EH (cell line): ENCODE measurements at places on chromosomes 2 and 18.

GRCh38 chr2:163692081-163692480, 43.7 kb downstream of the FIGN start:
- no peak for DNase-seq

- DNase-seq = peak; percentile 88
These were observed at the start of gene CNRIP1 for GRCh38 chr2:68319398-68320117. Gene CNRIP1 (minus strand): TSS chr2:68319949. CDS start chr2:68319400, 549 bp downstream.

- no peak for DNase-seq
These were observed 24.9 kb downstream of the CLK1 start for GRCh38 chr2:200839513-200839912.

DNA sequence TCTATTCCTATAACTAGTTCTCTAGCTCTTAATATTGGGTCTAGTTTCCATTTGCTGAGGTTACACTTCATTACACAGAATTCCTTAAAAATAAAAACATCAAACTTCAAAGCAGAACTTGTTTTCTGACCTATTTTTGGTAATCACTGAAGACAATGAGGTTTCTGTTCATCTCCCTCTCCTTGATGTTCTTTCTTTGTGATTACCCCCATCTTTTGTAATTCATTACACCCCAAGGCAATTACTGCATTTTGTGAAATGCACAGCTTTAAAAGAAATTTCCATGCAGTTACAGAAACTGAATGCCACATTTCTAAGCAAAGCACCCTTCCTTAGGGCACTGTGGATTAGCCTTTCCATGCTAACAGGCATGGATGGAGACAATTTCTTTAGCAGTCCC, 363.2 kb upstream of the RND3 start:
- peak; percentile 7 for DNase-seq

DNA sequence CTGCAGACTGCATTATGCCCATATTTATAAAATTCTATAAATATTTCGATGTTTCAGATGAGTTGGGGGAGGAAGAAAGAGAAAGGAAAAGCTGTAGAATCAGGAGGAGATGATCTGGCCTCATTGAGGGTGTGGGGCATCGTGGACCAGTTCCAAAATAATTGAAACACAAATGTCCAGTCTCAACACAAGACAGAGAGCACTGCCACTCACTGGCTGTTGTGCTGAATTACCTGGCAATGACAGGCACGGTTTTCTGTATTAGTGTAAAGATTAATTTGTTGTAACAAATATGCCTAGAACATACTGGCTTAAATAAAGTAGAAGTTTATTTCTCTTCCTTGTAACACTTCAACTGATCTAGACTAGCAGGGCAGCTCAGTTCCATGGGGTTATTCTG, 24.1 kb downstream of the POLE4 start:
- peak; percentile 41 for DNase-seq

- peak; percentile 4 for DNase-seq
These were observed 222.4 kb downstream of the EXOC6B start for GRCh38 chr2:72603481-72603880.

DNA sequence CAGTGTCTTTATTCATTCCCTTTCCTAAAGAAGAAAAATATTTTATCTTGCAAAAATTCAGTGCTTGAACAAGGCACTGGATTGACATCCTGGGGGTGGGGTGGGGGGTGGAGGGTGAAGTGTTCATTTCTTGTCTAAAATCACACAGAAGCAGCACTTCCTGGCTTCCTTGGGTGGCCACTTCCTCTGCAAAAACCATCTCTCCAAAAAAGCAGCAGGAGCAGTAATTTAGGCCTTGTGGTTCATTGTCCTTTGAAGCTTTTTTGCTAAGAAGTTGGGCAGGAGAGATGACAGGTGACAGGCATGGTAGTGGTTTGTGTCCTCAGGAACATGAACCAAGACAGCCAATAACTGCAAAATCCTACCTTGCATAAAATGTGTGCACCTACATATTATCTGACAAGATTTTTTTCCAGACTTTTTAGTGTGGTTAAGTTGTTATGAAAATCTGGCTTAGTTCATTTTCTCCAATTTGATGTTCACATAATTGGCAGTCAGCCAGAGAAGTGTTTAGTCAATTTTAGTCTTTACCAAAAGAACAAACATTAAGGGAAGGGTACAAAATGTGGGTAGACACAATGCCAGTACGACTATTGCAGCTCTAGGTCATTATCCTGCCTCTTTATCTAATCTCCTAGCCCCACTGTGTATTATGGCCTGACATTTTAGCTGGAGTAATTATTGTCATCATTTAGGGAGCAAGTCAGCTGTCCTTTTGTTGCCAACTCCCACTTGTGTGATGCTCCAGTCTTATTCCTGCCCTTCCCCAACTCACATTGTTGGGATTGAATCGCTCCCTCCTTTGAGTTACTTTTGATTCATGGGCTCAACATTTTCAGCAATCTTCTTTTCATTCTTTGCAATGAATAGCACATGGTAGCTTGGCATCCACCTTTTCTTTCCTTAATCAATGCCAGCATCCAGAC, 177.2 kb downstream of the MYO3B start:
- DNase-seq = no peak

DNA sequence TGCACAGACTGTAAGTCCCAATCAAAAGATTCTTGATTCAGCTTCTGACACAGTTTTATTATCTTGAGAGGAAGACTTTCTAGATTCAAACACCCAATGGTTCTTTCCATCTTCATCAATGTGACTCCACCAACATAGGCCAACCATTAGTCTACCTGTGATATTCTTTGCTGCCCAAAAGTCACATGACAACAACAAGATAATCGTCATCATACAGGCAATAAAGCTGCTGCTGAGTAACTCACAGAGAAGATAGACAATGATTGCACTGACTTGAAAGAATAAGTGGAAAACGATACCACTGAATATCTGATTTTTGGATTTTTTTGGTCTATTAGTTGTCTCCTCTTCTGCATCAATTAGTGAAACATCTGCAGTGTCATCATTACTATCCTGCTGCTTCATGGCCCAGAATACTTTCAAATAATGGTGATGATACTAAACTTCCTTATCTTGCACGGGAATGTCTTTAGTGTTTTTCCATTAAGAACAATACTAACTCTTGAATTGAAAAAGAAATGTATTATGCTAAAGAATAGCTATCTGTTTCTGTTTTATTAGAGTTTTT, 19.5 kb downstream of the M1AP start:
- DNase-seq = no peak

GRCh38 chr2:172545408-172546075, 10.3 kb upstream of the PDK1 start:
- no peak for DNase-seq

DNA sequence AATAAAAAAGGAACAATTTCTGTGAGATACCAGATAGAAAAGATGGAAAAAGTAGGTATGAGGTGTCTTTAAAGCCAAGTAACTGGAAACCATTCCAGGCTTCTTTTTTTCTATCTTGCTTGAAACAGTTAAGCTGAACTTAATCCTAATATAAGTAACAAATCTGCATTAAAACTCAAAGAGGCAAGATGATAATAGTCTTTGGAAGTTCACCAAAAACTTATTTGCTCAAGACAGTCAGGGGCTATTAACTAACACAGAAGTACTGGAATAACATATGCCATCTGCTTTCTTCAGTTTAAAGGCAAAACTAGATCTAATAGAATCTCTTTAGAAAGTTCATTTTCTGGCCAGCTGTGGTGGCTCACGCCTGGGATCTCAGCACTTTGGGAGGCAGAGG, 18.8 kb downstream of the PDIA6 start:
- no peak for DNase-seq

DNA sequence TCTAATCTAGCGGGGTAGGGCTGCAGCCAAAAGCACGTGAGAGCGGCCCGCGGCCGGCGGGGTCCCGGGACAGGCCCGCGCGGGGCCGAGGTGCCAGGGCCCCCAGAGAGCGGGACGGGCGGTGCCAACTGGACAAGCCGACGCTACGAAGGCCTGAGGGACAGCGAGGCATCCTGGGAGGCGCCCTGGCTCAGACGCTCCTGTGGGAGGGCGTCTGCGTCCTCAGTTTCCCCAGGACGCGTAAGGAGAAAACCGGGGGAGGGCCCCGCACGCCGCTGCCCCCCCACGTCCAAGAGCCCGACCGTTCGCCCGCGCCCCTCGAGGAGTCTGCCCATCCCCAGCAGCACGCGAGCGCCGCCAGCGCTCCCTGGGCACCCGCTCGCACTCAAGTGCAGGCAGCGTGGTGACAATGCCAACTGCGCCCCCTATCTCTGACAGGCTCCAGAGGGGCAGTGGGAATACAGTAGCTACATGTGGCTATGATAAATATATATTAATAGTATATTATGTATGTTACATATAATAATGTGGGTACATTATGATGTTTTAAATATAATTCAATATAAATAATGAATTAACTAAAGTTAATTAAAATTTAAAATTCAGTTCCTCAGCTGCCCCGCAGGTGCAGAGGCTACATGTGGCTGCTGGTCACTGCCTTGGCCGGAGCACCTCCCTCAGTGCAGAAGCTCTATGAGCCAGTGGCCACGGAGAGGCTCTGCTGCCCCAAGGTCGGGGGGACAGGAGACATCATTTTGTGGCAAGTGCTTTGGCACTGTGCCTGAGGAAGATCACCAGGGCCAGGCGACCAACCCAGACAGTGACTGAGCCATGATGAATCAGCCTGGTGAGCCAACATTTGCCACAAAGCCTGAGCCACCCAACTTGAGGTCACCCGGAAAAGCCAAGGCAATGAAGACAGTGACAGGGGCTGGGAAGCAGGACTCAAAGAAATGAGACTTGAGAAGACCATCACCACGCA, 5.5 kb upstream of the SFT2D3 start:
- DNase-seq = peak; percentile 63

DNA sequence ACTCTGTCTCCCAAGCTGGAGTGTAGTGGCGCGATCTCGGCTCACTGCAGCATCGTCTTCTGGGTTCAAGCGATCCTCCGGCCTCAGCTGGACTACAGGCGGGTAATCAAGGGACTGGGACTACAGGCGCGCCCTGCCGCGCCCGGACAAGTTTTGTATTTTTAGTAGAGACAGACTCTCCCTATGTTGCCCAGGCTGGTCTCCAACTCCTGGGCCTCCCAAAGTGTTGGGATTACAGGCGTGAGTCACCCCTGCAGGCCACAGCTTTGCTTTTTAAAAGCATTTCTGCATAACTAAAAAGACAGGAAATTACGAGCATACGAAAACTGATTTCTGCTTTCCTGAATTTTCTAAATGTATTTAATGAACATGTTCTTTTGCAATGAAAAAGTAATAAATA, 916 bp upstream of the OSBPL1A start:
- peak; percentile 82 for DNase-seq

- DNase-seq = no peak
These were observed 77.5 kb downstream of the MARCO start for GRCh38 chr2:119019521-119019920.

- DNase-seq = no peak
These were observed 68.3 kb downstream of the TET3 start for GRCh38 chr2:74052732-74053710.

GRCh38 chr2:170695521-170696410, 19.4 kb upstream of the SP5 start:
- DNase-seq = no peak

- no peak for DNase-seq
These were observed 72.0 kb downstream of the RIF1 start for GRCh38 chr2:151481744-151482143.

DNA sequence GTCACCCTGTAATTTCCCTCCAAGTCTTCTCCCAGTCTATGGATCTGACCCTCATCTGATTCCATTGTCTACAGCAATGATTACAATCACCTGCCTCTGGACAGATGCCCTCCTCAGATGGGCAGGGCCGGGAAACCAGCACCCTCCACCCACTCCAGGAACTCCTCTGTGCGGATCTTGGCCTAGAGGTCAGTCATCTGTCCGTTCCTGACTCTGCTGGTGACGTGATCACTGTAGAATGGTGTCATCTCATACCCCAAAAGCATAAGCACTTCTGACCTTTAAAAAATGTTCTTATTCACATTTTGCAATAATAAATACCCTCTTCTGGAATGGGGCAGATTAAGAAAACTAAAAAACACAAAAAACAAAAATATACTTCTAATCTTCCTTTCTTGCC, 29.5 kb upstream of the BZW1 start:
- DNase-seq = peak; percentile 26

GRCh38 chr18:49795612-49796552, 17.5 kb downstream of the ACAA2 start:
- DNase-seq = no peak

- DNase-seq = peak; percentile 61
These were observed 18.5 kb upstream of the CCNT2 start for GRCh38 chr2:134900151-134900550.

- no peak for DNase-seq
These were observed 7.6 kb downstream of the TBR1 start for GRCh38 chr2:161423421-161424393.

GRCh38 chr18:55607773-55608172, 19.8 kb upstream of the TCF4 start:
- DNase-seq = no peak

DNA sequence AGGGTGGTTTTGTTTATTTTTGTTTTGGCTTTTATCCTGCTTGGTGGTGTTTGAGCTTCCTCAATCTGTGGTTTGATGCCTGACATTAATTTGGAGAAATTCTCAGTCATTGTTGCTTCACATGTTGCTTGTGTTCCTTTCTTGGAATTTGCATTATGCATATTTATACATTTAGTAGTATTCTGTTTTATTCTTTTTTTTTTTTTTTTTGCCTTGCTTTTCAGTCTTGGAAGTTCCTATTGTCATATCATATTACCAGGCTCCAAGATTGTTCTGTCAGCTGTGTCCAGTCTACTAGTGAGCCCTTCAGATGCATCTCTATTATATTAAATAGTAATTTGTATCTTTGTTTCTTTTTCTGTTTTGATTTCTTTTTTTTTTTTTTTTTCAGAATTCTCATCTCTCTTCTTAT, 77.0 kb downstream of the EPC2 start:
- peak; percentile 36 for DNase-seq

DNA sequence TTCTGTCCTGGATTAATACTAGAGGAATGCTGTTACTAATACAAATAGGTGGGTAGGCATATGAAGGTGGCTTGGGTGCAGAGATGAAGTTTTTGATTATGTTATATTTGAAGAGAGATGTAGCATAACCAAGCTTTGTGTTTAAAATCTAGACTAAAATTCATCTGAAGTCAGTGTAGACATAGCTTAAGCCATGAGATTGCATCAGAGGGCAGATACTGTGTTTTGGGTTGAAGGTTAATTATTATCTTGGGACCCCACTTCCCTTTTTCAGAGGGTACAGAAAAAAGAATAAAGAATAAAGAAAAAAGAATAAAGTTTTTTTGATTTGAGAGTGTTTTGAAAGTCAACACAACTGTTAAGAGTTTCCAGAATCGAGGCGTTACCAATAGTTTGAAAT, 13.0 kb downstream of the PPM1B start:
- no peak for DNase-seq

DNA sequence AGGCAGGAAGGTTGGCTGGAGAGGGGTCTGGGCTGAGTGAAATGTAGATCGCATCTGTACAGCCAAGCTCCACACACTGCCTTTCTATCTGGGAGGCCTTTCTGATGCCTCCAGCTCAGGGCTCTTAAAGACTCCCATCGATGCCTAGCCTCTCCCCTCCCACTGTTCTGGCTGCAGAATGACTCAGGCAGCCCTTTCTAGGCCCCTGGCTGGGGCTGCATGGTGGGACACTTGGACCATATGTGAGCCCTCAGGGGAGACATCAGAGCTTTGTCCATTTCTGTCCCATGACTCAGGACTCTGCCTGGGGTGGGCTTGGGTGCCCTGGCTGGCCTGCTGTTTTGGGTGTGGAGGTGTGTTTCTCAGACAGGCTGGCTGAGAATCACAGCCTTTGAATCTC, 101.3 kb downstream of the CELF4 start:
- DNase-seq = no peak
